ENCODE measurements at places on chromosomes 1 and 21.

- DNase-seq, result no peak
These were observed 660 bp upstream of the PDE4B start for GRCh38 chr1:65791801-65792668.

DNA sequence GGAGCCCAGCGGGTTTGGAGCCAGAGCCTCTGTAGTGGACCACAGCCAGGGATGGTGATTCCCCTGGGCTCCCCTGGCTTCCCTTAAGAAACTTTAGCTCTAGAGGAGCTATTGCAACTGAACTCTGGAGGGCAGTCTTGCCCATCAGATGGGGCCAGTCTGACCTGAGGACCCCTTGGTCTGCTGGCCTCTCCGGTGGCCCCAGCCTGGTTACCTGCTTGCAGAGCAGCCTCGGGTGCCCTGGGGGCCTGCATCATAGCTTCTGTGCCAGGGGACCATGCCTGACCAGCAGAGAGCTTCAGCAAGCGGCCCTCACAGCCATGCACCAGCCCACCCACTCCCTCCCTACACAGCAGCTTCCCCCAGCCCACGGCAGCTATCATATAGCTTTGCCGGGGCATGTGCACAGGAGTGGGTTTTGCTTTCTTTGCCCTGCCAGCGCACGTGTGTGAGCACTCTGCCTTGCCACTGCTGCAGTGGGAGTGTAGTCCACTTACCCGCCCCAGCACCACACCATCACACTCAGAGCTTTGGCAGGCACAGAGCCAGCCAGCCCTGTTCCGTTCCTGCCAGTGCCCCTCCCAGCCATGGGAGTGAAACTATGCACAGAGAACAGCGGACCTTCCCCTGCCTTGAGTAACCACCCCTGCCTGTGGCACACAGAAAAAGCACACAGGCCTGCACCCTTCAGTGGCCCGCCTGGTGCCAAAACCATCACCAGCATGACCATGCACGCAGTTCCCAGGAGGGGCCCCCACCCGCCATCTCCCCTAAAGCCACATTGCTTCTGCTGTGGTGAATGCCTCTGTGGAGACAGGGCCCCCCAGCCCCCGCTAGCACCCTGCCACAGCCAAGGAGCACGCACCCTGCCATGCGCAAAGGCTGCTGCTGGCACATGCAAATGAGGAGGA lies 442.9 kb upstream of the NEGR1 start:
- no peak for DNase-seq

GRCh38 chr1:54480525-54480848 lies 67.5 kb upstream of the ACOT11 start:
- DNase-seq, result no peak

GRCh38 chr1:80462006-80462405 lies 1338.7 kb upstream of the ADGRL2 start:
- DNase-seq, result no peak

- peak; percentile 31 for DNase-seq
These were observed 299 bp upstream of the PROX1 start for GRCh38 chr1:213987422-213987926.

GRCh38 chr1:114314098-114314497 lies 160.4 kb upstream of the SYT6 start:
- no peak for DNase-seq

DNA sequence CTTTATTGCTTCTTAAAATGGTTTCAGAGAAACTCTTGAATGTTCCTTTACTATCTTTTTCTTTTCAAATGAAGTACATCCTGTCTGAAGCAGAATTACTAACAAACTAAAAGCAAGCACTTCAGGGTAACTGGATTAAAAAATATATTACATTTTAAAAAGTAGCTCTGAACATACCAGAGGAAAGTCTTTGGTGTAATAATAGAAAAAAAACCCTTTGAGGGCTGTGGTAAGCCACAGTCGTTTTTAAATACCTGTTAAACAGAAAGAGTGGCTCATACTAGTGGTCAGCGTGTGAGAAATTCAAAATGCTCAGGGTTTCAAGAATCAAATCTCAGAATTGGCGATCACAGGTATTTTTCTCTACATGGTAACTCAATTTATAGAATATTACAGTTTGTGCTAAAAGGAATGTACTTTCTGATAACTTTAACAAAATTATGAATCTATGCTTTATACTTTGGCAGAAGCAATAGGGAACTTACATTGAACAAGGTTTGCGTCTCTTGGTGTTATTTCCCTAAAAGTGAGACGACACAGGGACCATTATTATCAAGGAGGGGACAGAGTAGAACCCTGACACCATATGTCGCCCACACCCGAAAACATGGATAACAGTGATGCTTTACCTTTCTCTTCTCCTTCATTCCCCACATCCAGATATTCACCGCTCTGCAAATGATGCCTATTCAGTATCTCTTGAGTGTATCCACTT lies 97.0 kb upstream of the DPH5 start:
- no peak for DNase-seq

DNA sequence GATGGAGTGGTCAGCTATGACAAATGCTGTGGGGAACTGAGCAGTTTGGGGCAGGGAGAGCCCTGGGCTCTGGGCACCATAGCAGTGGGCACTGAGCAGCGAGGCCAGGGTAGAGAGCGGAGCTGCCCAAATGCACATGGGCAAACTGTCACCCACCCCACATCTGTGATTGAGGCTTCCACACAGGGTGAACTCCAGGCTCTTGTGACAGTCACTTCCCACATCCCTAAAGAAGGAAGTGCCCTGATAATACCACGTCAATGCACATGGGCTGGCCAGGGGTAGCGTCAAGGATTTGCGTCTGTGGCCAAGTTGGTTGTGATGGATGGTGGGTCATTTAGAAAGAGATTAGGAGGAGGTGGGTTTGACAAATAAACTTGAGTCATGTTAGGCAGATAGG lies 2.6 kb upstream of the GUCA2B start:
- DNase-seq, result no peak

DNA sequence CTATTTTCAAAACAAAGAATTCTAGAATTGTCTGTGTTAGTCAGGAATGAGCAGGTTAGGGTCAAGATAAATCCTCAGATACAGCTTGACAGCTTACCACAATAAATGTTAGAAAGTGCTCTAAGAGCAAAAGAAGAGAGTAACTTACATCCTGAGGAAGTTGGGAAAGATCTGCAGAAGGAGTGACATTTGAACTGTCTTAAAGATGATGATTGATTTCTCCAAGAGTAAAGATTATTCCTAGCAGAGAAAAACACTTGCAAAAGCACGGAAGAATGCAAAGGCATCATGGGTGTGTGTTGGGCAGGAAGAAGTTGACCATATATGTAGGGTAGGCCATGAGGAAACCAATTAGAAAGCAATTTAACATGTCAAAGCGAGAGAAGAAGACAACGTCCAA lies 175.4 kb downstream of the LRRC7 start:
- no peak for DNase-seq

DNA sequence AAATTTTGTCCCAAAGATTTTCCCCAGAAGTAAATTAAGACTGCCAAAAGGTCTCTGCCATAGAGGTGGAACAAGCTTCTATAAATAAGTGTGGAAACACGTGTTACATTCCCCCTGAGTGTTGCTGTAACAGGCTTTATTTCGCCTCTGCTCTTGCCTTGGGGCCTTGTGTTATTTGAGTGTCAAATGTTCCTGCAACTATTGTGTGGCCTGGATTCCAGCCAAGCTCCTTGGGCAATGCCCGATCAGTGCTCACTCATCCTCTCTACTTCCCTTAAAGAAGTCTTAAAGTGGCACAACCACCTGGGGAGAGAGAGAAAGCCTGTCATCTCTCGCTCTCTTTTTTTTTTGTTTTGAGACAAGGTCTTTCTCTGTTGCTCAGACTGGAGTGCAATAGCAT lies 156.7 kb downstream of the NR5A2 start:
- DNase-seq, result no peak

DNA sequence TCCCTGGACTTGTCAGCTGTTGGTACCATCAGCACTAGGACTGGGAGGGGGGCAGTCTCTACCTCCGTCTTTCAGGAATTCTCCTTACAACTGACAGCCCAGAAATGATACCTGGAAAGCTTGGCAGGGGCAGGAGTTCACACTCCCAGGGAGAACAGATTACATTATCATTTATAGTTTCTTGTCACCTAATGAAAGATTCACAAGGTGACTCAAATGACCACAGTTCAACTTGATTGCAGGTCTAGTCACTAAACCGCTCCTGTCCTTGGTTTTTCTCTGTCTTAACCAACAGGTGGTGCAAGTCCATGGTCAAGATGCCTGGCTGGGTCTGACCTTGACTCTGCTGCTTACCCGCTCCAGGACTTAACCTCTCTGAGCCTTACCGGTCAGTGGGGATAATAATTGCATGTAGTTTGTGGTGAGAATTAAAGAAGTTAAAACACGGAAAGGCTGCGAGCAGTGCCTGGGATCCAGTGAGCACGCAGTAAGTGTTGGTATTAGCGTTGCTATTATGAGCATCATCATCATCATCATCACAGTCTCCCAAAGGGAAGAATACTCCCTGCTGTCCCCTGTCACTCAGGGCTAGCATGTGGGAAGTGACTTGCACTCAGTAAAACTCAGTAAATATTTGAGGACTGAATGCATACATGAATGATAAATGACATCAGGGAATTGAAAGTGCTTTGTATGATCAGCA lies 125.3 kb upstream of the CD34 start:
- DNase-seq, result no peak

- DNase-seq, result peak; percentile 92
These were observed 811 bp downstream of the SH3D21 start for GRCh38 chr1:36306902-36307456.

GRCh38 chr1:70483342-70483741 lies 72.3 kb downstream of the CTH start:
- DNase-seq, result no peak

DNA sequence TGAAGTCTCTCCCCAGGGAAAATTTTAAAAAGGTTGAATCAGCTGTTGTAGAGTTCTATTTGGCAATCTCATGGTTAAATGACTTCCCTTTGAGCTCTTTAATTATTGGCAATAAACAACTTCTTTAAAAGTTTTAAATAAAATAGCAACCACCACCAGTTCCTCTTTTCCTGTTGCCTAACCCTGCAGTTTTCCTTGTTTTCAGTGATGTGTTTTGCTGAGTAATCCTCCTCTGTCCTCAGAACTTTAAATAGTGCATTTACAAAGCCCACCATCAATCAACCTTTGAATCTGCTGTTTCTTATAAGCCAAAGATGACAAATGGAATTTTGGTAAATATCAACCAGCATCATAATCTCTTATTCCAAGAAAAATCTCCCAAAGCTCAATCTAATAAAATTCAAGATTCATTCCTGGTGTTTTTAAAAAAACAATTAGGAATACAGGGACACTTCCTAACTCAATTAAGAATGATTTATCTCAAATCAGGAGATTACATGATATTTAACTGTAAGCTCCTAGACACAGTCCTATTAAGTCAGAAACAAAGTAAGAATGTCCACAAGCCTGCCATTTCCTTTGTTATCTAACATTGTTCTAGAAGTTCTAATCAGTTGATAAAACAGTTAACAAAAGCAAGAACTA lies 14.8 kb downstream of the AVPR1B start:
- no peak for DNase-seq

- DNase-seq, result no peak
These were observed 71.0 kb upstream of the FAM3B start for GRCh38 chr21:41245509-41246135.

- DNase-seq, result no peak
These were observed 14.9 kb downstream of the SLC9A1 start for GRCh38 chr1:27139980-27140379.
